ENCODE measurements at places on chromosomes 5 and 9.
A peak's percentile ranks its signal among the peaks of the same experiment; 100 is the strongest.

- DNase-seq = peak; percentile 44
These were observed 9.3 kb upstream of the SMAD5 start for GRCh38 chr5:136123236-136123768.

GRCh38 chr9:128393970-128394369 lies 22.8 kb downstream of the URM1 start:
- no peak for DNase-seq

DNA sequence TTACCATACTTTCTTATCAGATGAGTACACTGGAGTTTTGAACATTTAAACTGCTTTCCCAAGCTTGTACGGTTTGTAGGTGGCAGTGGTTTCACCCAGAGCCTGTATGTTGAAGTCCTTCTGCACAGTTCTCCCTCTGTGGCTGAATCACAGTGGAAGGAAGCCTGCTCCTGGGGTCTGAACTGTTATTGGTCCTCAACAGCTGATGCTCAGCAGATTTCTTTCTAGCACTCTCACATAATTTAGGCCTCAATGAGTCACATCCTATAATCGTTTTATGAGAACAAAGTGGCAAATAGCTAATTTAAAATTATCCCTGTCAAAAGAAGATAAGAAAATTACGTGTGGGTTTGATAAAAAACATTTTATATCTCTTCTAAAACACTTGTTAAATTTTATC lies 229.7 kb downstream of the TLE4 start:
- no peak for DNase-seq

DNA sequence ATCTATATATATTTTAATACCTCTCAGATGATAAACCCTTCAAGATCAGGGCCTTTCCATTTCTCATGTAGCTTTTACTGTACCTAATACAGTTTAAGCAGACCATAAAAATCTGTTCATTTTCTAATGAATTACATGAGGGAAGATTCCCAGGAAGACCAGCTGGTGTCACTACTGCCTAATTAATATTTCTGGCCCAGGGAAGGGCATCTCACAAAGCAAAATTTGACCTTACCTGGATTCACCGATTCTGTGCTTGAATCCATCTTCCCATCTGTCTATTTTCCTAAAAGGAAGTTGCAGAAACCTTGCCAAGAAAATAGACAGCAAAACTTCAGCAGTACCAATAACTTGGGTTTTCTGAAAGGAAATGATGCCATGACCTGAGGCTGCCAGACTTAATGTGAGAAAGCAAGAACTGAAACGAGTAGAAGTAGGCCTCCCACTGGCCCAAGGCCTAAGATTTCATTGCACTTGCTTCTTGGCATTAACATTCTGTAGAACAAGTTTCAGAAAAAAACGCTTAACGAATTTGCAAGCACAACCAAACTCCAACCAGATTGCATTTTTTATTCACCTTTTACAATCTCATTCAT lies 83.0 kb upstream of the GLIS3 start:
- peak; percentile 19 for DNase-seq

DNA sequence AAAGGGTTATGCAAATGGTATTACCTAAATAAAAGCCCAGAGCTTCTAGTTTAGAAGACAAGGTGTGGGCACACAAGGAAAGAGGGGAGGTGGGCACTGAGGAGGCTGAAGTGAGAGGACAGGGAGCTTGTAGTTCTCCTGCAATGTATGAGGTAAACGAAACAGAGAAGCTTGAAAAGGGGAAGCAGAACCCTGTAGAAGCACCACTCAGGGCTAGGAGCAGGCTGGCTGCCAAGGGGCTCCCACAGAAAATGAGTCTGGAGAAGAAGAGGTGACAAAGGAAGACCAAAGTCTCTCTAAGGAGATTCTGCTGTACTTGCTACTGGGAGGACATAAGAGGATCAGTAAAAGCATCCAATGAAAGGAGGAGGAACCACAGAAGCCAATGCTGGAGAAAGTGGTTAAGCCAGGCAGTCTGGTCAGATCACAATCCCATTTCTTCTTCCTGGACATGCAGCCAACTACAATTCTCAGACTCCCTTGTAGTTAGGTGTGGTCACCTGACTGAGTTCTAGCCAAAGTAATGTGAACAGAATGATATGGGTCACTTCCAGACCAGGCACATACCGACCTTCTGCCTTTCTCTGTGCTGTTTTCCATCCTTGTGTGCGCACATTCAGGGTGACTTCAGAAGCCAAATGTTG lies 174.5 kb upstream of the MAP3K1 start:
- no peak for DNase-seq

- no peak for DNase-seq
These were observed 10.2 kb downstream of the GLIS3 start for GRCh38 chr9:4289411-4290326.
